ENCODE measurements at places on chromosomes 12 and 14.
A peak's percentile ranks its signal among the peaks of the same experiment; 100 is the strongest.

- no peaks in the 10 kb centered on the region for H3K4me1 ChIP-seq
- H3K27ac ChIP-seq: no peak overlapping the region
- DNase-seq: no peak
- no peaks in the 10 kb centered on the region for H3K36me3 ChIP-seq
Observed at GRCh38 chr12:119423285-119423684, 88.8 kb downstream of the CCDC60 start.

DNA sequence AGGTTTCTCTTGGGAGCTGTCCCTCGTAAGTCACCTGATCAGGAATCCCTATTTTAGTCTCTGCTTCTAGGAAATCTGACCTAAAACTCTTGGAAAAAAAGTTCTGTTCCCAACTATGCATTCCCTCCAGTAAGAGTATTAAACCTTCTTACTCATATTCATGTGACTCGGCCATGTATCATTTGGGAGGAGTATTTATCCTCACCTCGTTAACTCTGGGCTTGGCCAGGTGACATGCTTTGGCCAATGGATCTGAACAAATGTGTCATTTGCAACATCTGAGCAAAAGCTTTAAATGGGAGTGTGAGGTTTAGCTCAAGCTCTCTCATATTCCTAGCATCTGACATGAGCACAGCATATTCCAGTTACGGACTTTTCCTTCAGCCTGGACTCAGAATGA, 226.8 kb downstream of the NUAK1 start:
- no peak overlapping the region for H3K4me3 ChIP-seq
- no peaks in the 10 kb centered on the region for H3K36me3 ChIP-seq
- H3K27ac ChIP-seq: no peak overlapping the region

DNA sequence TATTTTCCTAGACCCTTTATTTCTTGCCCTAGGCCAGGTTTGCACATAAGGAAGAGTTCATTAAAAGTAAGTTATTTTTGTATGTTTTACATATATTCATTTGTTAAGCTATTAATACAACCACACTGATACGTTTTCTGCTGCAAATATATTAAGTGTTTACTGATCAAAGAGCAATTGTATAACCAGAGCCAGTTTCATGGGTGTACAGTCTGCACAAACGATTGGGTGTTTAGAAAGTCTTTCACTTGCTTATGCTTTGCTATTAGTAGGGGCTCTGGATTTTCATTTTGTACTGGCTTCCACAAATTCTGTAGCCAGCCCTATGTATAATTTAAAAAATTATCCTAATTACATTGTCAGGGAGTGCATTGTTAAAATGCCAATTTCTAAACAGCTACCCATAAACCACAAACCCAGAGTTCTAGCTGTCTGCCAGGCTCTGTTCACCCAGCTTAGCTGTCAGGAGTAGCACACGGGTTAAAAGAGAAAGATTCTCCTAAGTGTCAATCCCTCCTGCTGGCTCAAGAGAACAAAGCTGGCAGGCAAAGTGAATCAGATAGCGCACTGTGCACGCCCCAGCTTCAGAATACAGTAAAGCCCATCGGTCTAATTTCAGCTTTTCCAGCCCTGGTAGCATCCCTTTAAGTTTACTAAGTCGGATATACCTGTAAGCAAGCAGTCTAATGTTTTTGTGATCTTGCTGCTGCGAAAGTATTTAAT, 151.0 kb upstream of the LMO3 start:
- H3K4me1 ChIP-seq: no peaks in the 10 kb centered on the region
- no peak overlapping the region for H3K4me3 ChIP-seq
- no peak for DNase-seq
- no peaks in the 10 kb centered on the region for H3K36me3 ChIP-seq
- no peaks in the 10 kb centered on the region for H3K27me3 ChIP-seq

DNA sequence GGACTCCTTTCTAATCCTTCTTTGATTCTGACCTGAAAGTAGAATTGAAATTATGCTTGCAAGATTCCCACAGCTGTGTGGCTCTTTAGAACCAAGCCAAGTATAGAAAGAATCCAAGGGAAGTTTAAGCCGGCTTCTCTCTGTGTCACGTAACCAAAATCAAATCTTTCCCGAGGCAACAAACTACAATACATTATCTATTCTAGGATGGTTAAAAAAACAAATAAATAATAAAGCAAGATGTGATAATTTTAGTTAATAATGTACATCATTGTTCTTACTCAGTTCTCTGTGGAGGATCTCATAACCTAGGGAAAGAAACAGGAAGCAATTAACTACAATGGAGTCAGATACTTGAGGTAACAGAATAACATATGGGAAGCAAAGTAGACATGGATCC, 78.1 kb upstream of the ST8SIA1 start:
- H3K4me3 ChIP-seq: no peak overlapping the region
- peaks cover 11% of the 10 kb centered on the region for H3K4me1 ChIP-seq
- no peak overlapping the region for H3K27ac ChIP-seq
- no peak for DNase-seq
- H3K27me3 ChIP-seq: peaks cover 3% of the 10 kb centered on the region

- no peaks in the 10 kb centered on the region for H3K4me1 ChIP-seq
- DNase-seq: peak; percentile 39
- no peaks in the 10 kb centered on the region for H3K36me3 ChIP-seq
- no peak overlapping the region for H3K4me3 ChIP-seq
- no peaks in the 10 kb centered on the region for H3K27me3 ChIP-seq
- H3K27ac ChIP-seq: no peak overlapping the region
Observed at GRCh38 chr12:21169878-21170472, 39.0 kb downstream of the SLCO1B1 start.
